Occipital lobe (tissue), 3 donors: ENCODE measurements at places on chromosomes 1 and 21.

- DNase-seq: no peak
These were observed 91.0 kb upstream of the KCNA3 start for GRCh38 chr1:110765640-110766335.

- no peak for DNase-seq
These were observed 1588.1 kb upstream of the B3GALT2 start for GRCh38 chr1:194774535-194774934.

- no peak for DNase-seq
These were observed 13.1 kb upstream of the EXO1 start for GRCh38 chr1:241834733-241835377.

DNA sequence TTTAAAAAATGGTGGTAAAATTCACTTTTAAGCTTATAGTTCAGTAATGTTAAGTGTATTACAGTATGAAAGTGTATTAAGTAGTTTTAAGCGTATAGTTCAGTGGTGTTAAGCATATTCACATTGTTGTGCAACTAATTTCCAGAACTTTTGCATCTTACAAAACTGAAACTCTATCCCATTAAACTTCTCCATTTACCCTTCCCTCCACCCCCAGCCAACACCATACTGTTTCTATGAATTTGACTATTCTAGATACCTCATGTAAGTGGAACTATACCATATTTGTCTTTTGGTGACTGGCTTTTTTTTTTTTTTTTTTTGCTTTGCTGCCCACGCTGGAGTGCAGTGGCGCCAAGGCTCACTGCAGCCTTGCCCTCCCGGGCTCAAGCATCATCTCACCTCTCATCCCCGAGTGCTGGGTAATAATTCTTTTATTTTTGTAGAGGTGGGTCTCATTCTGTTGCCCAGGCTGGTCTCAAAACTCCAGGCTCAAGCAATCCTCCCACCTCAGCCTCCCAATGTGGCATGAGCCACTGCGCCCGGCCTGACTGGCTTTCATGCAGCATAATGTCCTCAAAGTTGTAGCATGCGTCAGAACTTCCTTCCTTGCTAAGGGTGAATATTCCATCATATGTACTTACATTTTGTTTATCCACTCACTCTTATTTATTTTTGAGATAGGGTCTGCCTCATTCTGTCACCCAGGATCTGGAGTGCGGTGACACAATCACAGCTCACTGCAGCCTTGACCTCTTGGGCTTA, 45.1 kb upstream of the BMP8B start:
- DNase-seq: no peak

- DNase-seq: no peak
These were observed 17.5 kb downstream of the ZMYM4 start for GRCh38 chr1:35285771-35286606.
